Large intestine (tissue), 12 donors: ENCODE measurements at places on chromosomes 4 and X. TPM values are rescaled to one million over a fixed set of nuclear protein-coding genes. Genes with fewer than 3 reads are reported as not detected.

- H3K4me3 ChIP-seq = no peak overlapping the region
- H3K4me1 ChIP-seq = peaks cover 33% of the 10 kb centered on the region
- no peaks in the 10 kb centered on the region for H3K36me3 ChIP-seq
- DNase-seq = no peak
- H3K27me3 ChIP-seq = no peaks in the 10 kb centered on the region
- H3K27ac ChIP-seq = no peak overlapping the region
Observed at GRCh38 chrX:23802431-23802830, 19.5 kb downstream of the SAT1 start.

DNA sequence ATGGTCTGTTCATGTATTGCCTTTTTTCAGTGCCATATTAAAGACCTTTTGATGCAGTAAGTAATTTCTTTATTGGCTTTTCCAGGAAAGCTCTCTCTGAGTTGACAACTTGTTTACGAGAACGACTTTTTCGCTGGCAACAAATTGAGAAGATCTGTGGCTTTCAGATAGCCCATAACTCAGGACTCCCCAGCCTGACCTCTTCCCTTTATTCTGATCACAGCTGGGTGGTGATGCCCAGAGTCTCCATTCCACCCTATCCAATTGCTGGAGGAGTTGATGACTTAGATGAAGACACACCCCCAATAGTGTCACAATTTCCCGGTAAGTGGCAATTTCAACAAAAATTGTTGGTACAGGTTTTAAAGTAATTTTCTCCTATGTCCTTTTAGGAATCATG is 148.0 kb downstream of the STIM2 start:
- H3K36me3 ChIP-seq = no peaks in the 10 kb centered on the region
- no peaks in the 10 kb centered on the region for H3K27me3 ChIP-seq
- DNase-seq = no peak

- peak overlapping the region; percentile 70 for H3K27ac ChIP-seq
- no peaks in the 10 kb centered on the region for H3K27me3 ChIP-seq
- H3K36me3 ChIP-seq = peaks cover 9% of the 10 kb centered on the region
Observed at GRCh38 chr4:6962211-6963041, 52.8 kb downstream of the TBC1D14 start.

DNA sequence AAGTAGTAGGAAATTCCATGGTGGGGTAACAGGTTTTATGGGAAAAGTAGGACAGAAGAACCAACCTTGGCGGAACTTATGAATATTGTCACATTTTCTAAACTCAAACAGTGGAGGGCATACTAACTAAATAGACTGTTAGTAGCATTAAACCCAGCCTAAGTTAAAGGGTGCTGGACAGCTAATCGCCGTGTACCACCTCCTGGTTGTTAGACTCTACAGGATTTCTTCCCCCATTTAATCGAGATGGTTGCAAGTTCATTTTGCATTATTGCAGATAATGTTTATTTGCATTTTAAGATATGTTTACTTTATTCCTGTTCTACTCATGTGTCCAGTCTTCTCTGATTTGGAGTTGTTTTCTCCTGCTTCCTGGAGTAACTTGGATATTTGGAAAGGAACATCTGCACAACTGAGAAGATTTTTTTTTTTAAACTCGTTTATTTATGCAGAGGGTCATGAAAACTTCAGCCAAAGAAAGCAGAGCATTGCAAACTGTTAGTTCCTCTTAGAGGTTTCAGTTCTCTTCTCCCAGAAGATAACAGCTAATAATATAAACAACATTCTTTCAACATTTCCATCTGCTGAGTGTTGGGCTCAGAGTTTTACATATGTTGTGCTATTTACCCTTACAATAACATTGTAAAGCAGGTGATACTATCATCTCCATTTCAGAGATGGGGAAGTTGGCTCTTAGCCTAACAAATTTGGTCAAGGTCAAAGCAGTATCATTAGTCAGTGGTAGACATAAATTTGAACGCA is 51.5 kb upstream of the TBC1D9 start:
- no peak overlapping the region for H3K27ac ChIP-seq
- H3K36me3 ChIP-seq = no peaks in the 10 kb centered on the region
- peak; percentile 17 for DNase-seq
- no peaks in the 10 kb centered on the region for H3K4me1 ChIP-seq

DNA sequence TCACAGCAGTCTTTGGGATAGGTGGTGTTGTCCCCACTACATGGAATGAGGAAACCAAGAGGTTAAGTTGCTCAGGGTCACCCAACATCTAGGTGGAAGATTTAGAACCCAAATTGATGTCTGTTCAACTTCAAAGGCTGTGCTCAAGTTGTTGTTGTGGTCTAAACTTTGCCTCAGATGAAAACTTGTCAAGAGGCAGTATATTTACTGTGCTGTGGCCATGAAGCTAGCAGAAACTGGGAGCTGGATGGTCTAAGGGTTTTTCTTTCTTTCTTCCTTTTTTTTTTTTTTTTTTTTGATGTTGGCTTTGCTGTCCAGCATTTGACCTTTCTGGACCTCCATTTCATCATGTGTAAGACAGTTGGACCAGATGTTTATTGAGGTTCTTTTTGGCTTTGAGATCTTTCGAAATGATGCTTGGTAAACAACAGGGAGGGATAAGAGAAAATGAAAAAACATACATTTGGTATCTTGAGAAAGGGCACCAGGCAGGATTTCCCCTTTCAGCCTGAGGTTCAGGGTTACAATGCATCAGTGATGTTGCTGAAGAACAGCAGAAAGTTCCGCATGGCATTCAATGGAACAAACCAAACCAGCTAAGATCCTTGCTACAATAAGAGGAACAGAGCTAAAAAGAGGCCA is 166.2 kb upstream of the RPS6KA3 start:
- DNase-seq = no peak
- H3K36me3 ChIP-seq = no peaks in the 10 kb centered on the region
- H3K4me3 ChIP-seq = no peak overlapping the region
- peaks cover 5% of the 10 kb centered on the region for H3K4me1 ChIP-seq
- H3K27ac ChIP-seq = peak overlapping the region; percentile 25

GRCh38 chrX:54921427-54922021 is 900 bp downstream of the TRO start:
- peak; percentile 45 for DNase-seq
- peaks cover 2% of the 10 kb centered on the region for H3K4me1 ChIP-seq
- no peaks in the 10 kb centered on the region for H3K36me3 ChIP-seq
- H3K27me3 ChIP-seq = peaks cover 3% of the 10 kb centered on the region
- H3K27ac ChIP-seq = peak overlapping the region; percentile 63

DNA sequence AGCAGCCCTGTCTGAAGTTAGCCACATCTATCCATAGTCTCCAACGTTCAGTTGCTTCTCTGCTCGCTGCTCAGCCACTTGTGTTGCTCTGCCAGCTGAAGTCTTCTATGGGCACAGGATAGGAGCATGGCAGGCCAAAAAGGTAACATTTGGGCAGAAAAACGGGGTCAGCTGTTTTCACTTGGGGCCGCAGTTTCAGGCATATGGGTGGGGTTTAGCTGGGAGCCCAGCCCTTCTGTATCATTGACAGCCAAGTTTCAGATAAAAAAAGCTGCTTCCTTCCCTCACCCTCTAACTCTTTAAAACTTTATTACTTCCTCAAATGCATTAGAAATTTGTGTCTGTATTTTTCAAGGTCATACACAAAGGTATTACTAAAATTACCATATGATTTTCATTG is 18.4 kb upstream of the MANBA start:
- H3K4me3 ChIP-seq = no peak overlapping the region
- no peaks in the 10 kb centered on the region for H3K36me3 ChIP-seq
- H3K27ac ChIP-seq = peak overlapping the region; percentile 81
- H3K27me3 ChIP-seq = no peaks in the 10 kb centered on the region
- DNase-seq = no peak
- H3K4me1 ChIP-seq = peaks cover 14% of the 10 kb centered on the region

DNA sequence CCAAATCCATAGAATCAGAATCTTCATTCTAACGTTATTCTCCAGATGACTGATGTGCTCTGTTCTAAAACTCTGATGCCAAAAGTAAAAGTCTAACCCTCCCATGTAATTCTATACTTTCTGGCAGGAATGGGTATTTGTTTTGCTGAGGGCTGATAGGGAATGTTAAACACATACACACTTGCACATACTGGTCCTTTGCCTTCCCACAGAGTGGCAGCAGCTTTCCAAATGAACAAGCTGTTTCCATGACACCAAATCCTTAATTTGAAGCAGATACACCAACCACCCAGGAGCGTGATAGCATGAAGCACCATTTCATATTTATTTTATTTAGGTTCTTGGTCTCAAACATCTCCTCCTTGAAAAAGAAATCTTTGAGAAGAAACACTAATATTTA is 155.5 kb upstream of the PRDX4 start:
- no peak overlapping the region for H3K4me3 ChIP-seq
- no peak overlapping the region for H3K27ac ChIP-seq
- H3K36me3 ChIP-seq = no peaks in the 10 kb centered on the region
- no peaks in the 10 kb centered on the region for H3K4me1 ChIP-seq
- no peaks in the 10 kb centered on the region for H3K27me3 ChIP-seq
- DNase-seq = no peak

GRCh38 chr4:124854968-124855367 is 142.4 kb upstream of the ANKRD50 start:
- no peaks in the 10 kb centered on the region for H3K4me1 ChIP-seq
- H3K27ac ChIP-seq = no peak overlapping the region
- DNase-seq = no peak
- no peaks in the 10 kb centered on the region for H3K27me3 ChIP-seq
- no peaks in the 10 kb centered on the region for H3K36me3 ChIP-seq
- no peak overlapping the region for H3K4me3 ChIP-seq

GRCh38 chr4:123741906-123742305 is 345.3 kb downstream of the SPRY1 start:
- peaks cover 3% of the 10 kb centered on the region for H3K4me1 ChIP-seq
- no peak overlapping the region for H3K27ac ChIP-seq

Gene CCSER1
- 9.5 TPM for polyA plus RNA-seq

Gene IRS4
- 0.12 TPM for polyA plus RNA-seq

Gene TSPAN7
- 61.9 TPM for polyA plus RNA-seq

Gene EDA2R
- 0.43 TPM for polyA plus RNA-seq
